Skin of body (tissue), 3 donors: ENCODE measurements at places on chromosomes 4 and X. TPM values are rescaled to one million over a fixed set of nuclear protein-coding genes. Genes with fewer than 3 reads are reported as not detected.

DNA sequence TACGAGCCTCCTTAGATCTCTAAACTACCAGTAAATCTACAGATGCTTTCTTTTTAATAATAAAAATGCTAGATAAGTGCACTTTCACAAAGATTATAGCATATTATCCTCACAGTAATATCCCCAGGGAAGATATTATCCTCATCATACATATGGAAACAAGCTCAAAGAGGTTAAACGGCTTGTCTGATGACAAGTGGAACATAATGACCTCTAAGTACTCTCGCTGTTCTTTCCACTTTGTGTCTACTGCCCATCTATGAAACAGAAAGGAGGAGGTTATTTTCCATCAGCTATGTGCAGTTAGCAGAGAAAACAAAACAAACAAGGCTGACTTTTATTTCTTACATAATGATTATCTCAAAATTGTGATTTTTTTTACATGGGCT is 42.8 kb upstream of the PRDM8 start:
- no peak for DNase-seq

- no peak for DNase-seq
Measured at GRCh38 chr4:76692761-76693160, 205.2 kb downstream of the SOWAHB start.

- DNase-seq = no peak
Measured at GRCh38 chr4:56511098-56511497, 5.5 kb downstream of the ARL9 start.

DNA sequence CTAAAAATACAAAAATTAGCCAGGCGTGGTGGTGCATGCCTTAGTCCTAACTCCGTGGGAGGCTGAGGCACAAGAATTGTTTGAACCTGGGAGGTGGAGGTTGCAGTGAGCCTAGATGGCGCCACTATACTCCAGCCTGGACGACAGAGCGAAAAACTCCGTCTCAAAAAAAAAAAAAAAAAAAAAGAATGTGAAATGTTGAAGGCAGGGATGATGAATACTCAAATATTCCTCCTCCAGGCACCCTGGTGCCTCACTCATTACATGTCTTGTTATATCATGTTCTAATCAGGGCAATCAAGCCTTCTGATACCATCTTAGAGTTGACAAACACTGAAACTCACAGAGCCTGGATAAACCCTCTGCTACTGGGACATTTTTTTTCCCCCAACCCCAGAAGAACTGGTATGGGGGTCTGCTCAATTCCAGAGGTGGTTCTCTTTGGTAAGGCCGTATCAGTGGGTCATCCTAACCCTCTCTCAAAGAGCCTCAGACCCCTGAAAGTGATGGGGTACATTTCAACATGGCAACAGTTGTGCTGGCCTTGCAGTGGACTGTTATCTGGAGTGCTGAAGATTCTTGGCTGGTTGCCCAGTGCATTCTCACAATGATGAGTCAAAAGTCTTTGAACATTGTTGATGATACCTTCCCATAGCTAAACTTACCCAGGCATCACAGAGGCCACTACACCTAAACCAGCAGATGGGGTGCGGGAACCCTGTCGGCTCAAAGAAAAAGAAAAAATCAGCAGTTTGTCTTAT is 2.4 kb upstream of the SH3KBP1 start:
- no peak for DNase-seq

The ANK2 gene
- 193 TPM for total RNA-seq

The KCND1 gene
- total RNA-seq = 2.7 TPM

GRCh38 chr4:6887591-6888371 is 21.8 kb upstream of the TBC1D14 start:
- DNase-seq = no peak

The SEPTIN6 gene
- 17.2 TPM for total RNA-seq

The TEX13D gene
- total RNA-seq = not detected

GRCh38 chr4:184460499-184461285 is 13.7 kb downstream of the IRF2 start:
- DNase-seq = no peak

The SLC9B1 gene
- 7.2 TPM for total RNA-seq

DNA sequence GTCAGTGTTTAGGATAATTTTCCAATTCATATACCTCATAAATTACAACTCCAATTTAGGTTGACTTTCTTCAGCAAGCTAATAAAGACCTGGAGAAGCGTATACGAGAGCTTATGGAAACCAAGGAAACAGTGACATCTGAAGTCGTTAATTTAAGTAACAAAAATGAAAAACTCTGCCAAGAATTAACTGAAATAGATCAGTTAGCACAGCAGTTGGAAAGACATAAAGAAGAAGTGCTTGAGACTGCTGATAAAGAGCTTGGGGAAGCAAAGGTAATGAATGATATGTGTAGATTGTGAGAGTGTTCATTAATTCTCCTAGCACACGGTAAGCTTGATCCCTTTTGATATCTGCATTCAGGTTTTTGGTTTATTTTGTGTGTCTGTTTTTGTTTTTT is 16.8 kb downstream of the CEP135 start:
- DNase-seq = no peak

GRCh38 chr4:108888769-108889168 is 125.9 kb upstream of the ETNPPL start:
- no peak for DNase-seq

The ABCG2 gene
- 7.0 TPM for total RNA-seq

GRCh38 chrX:40470830-40471429 is 109.8 kb upstream of the ATP6AP2 start:
- no peak for DNase-seq

The CT83 gene
- total RNA-seq = not detected

GRCh38 chr4:169385376-169385775 is 114.6 kb upstream of the SH3RF1 start:
- DNase-seq = no peak

DNA sequence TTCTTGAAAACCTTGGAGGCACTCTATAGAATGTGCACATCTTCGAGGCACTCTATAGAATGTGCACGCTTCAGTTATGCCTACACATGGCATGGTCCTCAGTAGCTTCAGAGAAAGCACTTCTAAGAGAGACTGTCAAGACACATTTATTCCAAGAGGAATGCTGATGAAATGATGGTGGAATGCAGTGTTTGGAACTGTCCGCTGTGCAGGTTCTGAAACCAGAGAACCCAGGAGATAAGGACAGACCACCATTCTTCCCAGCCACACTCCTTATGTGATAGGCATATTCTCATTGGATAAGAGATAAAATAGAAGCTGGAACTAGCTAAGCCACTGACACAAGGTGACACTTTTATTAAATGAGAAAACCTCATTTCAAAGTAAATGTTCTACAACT is 263.3 kb downstream of the NLGN4X start:
- DNase-seq = no peak

The RPA4 gene
- total RNA-seq = 3.8 TPM

DNA sequence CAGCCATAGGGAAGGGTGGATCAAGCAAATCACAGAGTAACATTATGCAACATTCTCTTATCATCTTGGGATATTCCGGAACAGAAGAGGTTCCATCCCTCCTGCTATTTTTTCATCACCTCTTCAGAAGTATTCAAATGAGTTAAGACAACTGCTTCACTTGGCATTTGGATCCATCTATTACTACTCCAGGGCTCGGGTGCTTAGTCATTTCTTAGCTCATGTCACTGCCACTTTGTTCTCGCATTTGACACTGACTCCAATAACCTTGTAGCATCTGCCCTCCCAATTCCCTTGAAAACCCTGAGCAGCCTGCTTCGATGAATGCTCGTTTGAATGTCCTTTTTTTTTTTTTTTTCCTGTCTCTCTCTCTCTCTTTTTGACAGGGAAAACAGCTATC is 114.9 kb downstream of the PPARGC1A start:
- DNase-seq = no peak
